ENCODE measurements at places on chromosomes 2 and 18.

- DNase-seq = no peak
These were observed 152.5 kb upstream of the KLF7 start for GRCh38 chr2:207318181-207318628.

DNA sequence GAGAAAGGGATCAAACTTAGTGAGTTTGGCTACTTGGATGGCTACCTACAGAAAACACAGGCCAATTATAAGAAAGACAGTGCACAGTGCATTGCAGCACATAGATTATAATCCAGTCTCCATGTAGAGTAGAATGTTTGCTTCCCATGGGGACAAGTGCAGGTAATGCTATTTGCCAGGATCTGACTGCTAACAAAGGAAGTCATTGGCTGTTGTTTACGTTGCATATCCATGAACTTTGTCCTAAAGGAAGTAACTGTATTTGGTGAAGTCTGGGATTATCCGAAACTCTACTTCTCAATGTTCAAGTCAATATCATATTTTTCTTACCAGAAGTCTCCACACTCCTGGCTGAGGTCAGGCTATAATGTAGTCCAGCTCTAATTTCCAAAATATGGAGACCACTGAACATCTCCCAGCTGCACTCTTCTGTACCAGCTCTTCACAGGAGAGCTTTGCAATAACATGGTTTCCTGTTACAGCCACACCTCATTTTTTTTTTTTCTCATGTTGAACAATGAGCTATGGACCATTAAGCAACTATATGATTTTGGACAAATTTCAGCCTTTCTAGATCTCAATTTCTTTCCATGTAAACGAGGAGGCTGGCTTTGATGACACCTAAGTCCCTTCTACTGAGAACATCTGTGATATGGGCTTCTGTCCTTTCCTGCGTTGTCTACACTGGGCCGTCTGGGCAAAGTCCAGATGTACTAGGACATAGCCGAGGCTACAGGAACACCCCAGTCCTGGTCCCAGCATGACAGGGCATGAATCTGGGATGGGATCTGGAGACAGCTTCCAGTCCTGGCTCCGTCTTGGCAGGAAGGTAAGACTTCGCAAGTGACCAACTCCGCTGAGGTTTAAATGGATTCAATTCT lies 154.8 kb downstream of the LAMA1 start:
- DNase-seq = no peak

DNA sequence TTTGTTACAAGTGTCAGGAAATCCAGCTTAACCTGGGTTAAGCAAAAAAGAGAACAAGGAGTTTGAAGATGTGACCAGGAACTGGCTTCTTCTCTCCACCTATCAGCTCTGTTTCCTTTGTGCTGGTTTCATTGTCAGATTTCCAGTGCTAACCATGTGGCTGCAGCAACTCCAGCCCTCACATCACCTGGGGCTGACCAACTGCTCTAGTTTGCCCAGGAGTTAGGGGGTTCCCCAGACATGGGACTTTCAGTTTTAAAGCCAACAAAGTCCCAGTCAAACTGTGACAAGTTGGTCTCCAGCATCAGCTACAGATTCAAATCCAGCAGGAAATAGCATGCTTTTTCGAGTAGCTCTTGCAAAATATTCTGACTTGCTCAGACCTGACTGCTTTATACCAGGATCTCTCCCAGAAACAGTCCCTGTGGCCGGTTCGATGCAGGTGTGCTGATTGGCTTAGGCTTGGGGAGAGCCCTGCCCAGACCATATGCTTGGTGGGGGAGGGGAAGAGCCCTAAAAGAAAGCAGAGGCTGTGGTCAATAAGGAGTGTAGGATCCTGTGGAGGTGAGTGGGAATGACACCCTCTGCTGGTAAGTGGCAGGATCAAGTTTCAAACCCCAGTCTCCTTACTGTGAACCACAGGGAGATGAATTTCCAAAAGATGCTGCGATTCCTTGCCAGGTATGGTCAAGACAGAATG lies 49.5 kb downstream of the KCNE4 start:
- no peak for DNase-seq

GRCh38 chr2:63027220-63027619 lies 23.4 kb upstream of the OTX1 start:
- DNase-seq = no peak

DNA sequence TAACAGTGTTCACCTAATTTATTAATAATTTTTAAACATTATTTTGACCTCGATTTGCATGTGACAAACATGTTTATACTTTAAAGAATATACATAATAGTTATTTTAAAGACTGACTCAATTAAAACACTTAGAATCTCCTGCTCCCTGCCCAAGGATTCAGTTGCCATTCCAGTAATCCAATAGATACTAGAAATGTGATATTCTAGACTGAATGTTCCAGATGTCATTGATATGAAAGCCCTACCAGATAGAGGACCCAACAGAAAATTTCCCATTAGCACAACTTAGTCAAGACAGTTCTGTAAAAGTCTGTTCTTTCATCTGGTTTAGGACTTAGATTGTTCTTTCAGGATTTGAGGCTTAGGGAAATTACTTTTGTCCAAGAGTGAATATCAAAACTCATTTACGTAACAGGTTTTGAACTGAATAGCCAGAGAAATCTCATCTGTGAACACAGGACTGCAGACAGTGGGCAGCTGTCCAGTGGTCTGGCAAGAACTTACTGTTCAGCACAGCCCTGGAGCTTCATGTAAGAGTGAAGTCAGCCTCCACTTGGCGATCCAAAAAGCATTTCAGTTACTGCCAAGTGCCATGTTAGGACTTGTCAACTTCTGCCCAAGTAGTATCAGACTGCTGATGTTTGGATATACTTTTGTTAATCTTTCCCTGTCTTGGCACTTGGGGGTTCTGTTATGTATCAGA lies 77.5 kb downstream of the OSBPL6 start:
- no peak for DNase-seq

GRCh38 chr2:74876081-74876886 lies 42.4 kb downstream of the HK2 start:
- DNase-seq = peak; percentile 15

DNA sequence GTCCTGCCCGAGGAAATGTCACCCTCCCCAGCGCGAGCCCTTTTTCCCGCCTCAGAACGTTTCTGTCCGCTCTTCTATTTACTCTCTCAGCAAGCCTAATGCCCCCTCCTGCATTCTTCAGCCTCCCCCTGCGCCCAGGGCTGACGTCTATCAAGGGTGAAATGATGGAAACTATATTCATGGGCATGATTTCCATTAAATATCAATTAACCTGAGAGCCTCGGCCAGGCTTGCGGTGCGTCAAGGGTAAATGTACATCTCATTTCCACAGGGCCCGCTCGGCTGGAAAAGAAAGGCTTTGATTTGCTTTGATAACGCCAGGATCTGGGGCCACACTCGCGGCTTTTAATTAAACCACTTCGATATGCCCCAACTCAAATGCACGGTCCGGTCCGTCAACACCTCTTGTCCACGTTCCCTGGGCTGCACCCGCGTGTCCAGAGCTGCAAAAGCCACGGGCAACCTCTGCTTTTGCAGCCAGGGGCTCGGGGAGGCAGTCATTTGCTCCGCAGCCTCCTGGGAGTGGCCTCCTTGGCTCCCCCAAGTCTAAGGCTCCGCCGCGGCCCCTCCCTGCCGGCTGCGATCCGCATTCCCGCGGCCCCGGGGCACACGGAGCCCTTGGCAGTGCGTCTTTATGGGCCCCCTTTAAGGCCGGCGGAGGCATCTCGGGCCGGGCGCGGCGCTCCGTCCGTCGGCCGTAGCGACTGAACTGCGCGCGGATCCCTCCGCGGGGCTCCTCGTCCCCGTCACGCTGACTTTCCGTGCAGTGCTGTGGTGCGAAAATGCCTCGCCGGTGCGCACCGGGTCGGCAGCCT lies at the start of gene HOXD8:
Gene HOXD8, plus strand, starts transcription at position 724 of the 815 bp plus-strand sequence. CDS start 662 bp downstream, outside the sequence.
- no peak for DNase-seq

DNA sequence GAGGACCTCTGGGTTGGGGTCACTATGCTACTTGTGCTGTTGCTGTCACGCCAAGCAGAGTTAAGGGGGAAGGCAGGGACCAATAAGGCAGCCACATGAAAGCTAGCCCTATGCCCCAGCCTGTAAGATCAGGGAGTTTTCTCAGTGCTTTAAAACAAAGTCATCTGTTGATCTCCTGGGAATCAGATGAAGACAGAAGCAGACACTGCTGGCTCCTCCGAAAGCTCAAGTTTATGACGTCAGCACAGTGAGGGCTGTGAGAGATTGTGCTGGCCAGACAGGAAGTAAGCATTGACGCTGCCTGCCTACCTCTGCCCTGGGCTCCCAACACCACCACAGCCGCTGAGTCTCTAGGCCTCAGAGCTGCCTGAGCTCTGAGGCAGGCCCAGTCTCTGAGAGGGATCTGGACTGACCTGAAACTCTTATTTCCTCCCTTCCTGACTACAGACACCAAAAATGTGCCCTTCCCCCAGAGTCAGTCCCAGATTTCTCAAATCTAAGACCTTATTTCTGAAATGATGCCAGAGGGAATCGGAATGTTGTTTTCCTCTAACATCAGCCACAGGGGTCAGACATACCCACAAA lies 118.1 kb upstream of the EPAS1 start:
- DNase-seq = peak; percentile 19

GRCh38 chr2:100178085-100178788 lies 35.8 kb upstream of the AFF3 start:
- no peak for DNase-seq

DNA sequence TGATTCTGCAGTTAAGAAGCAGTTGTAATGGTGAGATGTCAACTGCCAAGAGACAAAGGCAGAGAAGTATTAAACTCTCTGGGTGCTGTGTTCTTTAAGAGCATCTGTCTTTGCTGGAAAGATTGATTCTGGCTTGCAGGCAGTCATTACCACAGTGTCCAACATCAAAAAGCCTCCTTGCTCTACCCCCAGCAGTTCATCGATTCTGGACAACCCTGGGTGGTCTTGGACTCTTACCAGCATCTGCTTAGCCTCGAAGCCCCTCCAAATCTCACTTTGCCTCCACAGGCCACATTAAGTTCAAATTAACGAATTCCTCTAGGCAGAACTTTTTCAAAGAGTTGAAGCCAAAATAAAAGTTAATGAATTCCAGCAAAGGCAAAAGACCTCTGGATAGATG lies 1061.4 kb downstream of the TSN start:
- DNase-seq = no peak

DNA sequence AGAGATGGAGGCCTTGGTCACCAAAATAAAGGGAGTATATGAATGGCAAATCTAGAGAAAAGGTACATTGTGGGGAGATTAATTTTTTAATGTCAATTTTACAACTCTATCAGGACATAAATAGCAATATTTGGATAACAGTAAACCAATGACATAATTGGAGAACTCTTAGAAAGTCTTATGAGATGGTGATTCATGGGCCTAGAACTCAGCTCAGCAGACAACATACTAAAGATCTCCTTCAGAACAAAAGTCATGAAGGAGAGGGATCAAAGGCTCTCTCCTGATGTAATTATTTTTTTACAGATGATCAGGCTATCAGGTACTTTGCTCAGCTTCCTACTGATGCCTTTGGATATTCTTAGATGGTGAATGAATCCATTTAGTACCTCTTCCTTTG lies 90.0 kb downstream of the CRACDL start:
- no peak for DNase-seq

- DNase-seq = no peak
These were observed 746.3 kb downstream of the MBD2 start for GRCh38 chr18:53478155-53478554.

- no peak for DNase-seq
These were observed 7.5 kb downstream of the COPS8 start for GRCh38 chr2:237092920-237093781.

GRCh38 chr2:213285404-213285803 lies 1.1 kb downstream of the SPAG16 start:
- no peak for DNase-seq

DNA sequence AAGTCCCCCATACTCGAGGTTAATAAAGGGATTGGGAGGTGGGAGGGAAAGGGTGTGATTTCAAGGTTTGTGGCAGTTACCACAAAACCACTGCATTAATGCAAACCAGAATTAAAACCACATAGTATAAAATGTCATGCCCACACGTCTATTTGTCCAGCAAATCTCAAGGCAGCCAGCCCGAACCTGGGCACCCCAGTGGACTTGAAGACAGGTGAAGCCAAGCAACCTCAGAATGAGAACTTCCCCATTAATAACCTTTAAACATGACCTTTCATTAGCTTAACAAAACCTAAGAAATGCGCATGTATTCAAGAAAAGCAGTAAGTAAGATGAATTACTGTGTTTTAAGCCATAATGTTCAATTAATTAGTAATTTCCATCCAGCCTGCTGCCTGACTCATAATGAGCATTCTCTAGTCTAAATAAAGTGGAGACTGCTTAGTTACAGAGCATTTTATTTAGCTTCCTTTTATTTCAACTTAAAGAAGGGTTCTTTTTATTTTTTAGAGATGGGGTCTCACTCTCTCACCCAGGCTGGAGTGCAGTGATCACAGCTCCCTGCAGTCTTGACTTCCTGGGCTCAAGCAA lies 229.6 kb downstream of the FAM210A start:
- no peak for DNase-seq

DNA sequence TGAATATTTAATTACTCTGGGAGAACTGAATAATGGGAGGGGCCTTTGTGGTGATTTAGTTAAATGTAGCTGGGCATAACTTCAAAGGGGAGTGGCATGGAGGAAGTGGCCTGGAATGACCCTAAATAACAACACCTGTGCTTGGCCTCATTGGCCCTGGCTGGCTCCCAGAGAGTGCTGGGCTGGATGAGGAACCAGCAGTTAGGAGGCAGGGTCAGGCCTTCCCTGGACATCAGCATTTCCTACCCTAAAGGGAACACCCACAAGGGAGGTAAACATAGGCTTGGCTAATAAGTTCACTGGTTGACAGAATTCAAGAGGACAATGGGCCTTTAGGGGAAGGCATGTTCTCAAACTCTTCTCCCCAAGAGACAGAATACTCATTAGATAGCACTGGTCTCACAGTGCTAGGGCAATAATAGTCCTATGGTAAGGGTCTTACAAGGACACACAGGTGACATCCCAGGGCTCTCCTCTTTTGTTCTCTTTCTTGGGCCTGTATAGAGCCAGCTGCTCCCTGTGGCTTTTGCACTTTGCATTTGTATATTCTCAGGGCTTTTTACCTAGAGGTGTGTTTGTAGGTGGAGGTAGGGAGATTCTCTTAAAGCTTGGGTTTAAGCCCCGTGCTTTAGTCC lies 106.8 kb downstream of the ZNF519 start:
- DNase-seq = no peak

DNA sequence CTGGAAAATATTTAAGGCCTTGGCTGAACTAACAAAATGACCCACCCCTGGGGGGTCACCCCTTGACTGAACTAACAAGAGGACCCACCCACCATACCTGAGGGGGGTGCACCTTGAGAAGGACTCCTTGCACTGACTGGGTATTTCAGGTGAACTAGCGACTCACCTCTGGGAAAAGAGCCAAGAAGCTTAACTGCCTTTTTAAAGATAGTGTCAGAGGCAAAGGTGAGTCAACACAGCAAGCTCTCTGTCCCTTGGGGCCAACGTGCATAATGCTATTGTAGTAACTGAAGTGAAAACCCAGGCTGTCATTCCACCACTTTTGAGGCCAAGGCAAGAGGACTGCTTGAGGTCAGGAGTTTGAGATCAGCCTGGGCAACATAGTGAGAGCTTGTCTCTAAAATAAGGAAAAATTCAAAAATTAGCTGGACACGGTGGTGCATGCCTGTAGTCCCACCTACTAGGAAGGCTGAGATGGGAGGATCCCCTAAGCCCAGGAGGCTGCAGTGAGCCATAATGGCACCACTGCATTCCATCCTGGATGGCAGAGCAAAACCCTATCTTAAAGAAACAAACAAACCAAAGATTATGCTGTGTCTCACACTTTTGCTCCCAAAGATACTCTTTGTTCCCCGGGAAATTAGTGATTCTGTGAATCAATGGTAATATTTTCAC lies 36.4 kb upstream of the ZCCHC2 start:
- DNase-seq = no peak
